Lower lobe of right lung (tissue), 2 donors: ENCODE measurements at places on chromosomes 13 and 19.

GRCh38 chr13:44471686-44472085, 98.1 kb downstream of the SERP2 start:
- no peak for DNase-seq

DNA sequence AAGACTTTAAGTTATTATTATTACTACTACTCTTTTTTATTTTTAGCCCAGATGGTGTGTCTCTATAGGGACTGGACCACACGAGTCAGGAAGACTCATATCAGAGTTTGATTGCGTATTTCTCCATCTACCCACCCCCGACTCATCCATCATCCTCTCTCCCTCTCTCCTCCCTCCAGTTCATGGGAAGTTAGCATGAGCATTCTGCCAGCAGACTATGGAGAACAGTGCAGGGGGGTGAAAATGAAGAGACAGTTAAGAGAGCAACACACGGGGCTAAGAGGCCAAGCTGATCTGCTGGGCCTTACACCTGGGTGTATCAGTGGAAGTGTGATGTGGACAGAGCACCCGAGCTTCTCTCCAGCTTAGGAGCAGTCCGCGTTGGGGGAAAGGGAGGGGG, 95.0 kb downstream of the UQCRFS1 start:
- no peak for DNase-seq

DNA sequence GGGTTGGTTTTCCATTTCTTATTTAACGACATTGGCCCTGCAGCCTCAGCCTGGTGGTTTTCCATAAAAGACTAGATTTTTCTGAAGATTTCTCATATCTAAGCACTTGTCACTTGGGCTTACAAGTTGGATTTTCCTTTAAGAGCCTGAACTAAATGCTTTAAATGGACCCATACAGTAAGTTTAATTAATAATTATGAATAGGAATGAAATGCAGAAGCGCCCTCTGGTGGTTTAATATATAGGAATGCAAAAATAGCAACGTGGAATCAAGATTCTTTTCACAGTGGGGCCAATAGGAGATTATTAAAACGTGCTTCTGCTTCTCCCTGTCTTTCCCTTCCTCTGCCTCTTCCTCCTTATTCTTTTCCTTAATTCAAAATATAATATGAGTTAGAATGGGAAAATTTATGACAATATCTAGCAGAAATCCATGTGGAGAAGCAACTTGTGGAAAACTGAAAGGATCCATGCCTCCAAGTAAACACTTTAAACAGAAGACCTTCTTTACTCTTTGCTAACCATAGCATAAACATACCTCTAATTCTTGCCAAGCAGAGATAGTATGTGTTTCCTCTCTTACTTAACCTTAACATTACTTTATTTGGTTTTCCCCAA, 324.0 kb downstream of the GPC5 start:
- DNase-seq: no peak

GRCh38 chr13:74102691-74103090, 31.5 kb downstream of the KLF12 start:
- no peak for DNase-seq

DNA sequence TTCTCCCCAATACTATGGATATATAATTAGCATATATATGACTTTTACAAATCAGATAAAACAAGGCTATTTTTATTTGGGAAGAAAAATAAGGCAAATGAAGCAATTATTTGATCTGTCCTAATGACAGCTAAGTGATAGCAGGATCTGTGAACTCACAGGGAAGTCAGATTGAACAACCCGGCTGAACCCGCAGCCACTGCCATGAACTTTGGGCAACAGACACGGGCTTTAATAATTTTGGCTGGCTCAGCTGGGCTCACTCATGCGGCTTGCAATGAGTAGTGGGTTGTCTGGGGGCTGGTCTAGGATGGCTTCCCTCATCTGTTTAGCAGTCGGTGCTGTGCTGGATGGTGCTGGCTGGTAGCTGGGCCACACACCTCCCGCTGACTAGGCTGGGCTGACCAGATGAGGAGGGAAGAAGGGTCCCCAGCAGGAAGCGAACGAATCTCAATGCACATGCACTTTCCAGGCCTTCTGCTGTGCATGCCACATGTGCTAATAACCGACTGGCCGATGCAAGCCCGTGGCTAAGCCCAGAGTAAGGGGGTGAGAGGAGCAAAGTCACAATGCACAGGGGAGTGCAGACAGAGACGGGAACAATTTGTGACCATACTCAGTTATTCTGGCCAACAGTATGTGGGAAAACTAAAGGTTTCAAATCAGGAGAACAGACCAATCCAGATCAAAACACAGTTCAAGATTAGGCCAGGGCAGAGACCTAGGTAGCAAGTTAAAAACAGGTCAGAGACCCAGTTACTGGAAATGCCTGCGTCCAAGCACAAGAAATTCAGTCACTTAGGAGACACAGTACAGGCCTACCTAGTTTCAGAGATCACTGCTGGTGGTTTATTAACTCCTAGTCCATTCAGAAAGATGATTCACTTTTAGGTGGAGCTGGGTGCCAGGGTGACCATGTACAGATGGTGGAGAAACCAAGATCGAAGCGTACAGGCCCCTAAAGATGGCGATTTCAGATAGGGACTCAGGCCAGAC, 22.3 kb downstream of the CRYL1 start:
- DNase-seq: no peak

GRCh38 chr13:74073274-74073673, 60.9 kb downstream of the KLF12 start:
- DNase-seq: no peak

GRCh38 chr19:16946951-16947940, 58.4 kb downstream of the F2RL3 start:
- no peak for DNase-seq

DNA sequence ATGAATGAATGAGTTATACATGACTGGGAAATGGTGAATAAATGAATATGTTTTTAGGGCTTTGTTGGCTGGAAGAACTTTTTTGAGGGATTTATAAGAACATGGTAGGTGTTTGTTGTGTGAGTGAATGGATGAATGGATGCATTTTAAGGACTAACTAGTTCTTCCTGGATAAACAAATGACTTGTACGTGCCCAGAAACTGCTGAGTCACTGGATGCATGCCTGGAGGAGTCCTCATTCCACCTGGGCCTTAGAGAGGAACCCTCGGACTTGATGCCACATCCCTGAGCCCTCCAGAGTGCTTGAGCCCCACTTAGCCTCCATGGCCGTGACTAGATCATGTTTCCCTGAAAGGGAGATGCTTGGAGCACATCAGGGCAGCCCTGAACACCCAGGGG, 153.4 kb downstream of the DPF1 start:
- no peak for DNase-seq

- no peak for DNase-seq
These were observed 108.7 kb downstream of the TEX29 start for GRCh38 chr13:111429064-111429558.

- no peak for DNase-seq
These were observed 72.4 kb downstream of the STK24 start for GRCh38 chr13:98504371-98504963.

DNA sequence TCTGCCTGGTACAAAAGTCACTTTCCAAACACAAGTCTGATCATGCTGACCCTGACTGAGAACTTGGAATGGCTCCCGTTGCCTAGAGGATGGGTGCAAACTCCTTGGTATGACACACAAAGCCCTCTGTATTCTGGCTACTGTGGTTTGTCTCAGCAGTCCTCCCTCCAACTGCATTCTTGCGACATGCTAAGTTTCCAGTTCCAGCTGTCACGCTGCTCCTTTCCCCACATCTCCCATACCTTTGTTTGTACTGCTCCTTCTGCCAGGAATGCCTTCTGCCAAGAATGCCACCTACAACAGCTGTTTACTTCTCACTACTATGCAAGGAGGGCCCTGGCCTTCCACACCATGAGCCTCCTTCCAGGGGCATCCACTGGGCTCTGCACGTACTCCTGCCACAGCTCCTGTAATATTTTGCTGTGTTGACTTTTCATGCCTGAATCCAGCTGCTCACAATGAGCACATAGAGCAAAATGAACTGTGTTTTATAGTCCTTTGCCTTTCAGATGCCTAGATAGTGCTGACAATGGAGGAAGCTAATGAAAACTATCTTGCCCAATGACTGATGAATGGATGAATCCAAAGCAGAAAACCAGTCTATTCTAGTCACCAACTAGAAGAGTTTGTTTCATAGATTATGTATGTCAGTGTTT, 543.7 kb downstream of the EFNB2 start:
- no peak for DNase-seq

DNA sequence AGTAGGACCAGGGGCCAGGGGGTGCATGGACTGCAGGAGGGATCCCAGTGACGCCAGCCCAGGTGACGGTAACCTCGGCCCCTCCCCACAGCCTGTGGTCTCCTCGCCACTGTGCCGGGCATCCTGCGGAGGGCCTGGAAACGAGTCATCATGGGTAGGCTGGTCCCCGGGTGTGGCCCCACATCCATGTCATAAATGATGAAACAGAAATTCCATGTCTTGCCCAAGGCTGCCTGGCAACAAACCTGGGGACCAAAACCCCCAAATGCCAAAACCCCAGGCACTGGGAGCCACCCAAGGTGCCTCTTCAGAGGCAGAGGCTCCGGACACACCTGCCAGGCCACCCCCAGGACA, 20.9 kb downstream of the MAP2K2 start:
- DNase-seq: no peak

GRCh38 chr13:28705461-28706083, 13.2 kb downstream of the SLC46A3 start:
- DNase-seq: no peak

GRCh38 chr19:1151917-1152587, 22.0 kb downstream of the SBNO2 start:
- DNase-seq: no peak

DNA sequence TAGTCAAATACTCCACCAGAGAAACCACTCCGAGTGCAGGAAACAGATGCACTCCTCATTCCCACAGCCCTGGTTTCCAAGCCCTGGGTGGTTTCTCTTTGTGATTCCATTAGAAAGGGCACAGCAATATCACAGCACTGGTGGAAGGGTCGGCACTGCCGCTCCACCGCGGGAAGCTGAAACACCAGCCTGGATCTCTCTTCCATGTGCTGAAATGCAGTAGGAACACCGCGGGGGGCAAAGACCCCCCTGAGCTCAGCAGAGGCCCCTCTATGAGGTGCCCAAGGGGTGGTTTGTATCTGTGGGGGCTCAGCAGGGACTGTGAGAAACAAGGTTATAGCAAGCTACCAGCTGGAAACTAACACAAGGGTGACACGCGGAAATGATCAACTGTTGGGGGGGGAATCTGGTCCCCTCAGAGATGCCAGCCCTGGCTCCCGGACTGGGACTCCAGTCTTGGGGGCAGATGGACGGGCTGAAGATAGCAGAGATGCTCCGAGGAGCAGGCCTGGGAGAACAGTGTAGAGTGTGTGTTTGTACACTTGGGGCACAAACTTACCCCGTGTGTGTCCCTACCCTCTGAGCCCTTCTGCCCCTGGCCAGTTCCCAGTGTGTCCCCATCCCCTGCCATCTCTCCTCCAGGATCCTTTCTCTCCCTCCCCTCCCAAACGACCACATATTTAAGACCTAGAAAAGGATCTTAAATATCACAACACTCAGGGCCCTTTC, 1.8 kb downstream of the ZFR2 start:
- DNase-seq: no peak

DNA sequence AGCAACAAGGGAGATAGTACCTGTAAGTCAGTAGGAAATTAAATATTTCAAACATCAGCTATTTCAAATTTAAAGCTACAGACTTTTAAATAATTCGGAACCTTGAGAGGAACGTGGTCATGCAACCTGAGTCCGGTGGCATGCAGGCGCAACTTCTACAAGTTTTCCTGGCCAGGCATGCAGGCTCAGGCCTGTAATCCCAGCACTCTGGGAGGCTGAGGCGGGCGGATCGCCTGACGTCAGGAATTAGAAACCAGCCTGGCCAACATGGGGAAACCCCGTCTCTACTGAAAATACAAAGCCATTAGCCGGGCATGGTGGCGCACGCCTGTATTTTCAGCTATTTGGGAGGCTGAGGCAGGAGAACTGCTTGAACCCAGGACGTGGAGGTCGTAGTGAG, 2.2 kb upstream of the ZNF701 start:
- no peak for DNase-seq

DNA sequence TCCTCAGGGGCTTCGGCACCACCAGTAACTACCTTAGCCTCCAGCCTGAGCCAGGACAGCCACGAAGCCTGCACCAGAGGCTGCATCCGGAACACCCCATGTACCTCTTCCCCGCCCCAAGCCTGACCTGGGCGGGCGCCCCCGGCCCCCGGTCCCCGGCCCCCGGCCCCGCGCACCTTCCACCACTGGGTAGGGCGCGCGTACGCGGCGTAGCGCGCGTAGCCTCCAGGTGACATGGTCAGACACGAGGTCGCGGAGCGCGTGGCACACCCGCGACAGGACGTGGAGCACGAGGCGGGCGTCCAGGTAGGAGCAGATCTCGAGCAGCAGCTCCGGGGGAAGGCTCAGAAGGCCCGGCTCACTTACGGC, 450 bp downstream of the FBXW9 start:
- no peak for DNase-seq

GRCh38 chr13:38073931-38074330, 204.4 kb upstream of the TRPC4 start:
- DNase-seq: no peak

- no peak for DNase-seq
These were observed 16.3 kb downstream of the METTL21C start for GRCh38 chr13:102678339-102679107.

DNA sequence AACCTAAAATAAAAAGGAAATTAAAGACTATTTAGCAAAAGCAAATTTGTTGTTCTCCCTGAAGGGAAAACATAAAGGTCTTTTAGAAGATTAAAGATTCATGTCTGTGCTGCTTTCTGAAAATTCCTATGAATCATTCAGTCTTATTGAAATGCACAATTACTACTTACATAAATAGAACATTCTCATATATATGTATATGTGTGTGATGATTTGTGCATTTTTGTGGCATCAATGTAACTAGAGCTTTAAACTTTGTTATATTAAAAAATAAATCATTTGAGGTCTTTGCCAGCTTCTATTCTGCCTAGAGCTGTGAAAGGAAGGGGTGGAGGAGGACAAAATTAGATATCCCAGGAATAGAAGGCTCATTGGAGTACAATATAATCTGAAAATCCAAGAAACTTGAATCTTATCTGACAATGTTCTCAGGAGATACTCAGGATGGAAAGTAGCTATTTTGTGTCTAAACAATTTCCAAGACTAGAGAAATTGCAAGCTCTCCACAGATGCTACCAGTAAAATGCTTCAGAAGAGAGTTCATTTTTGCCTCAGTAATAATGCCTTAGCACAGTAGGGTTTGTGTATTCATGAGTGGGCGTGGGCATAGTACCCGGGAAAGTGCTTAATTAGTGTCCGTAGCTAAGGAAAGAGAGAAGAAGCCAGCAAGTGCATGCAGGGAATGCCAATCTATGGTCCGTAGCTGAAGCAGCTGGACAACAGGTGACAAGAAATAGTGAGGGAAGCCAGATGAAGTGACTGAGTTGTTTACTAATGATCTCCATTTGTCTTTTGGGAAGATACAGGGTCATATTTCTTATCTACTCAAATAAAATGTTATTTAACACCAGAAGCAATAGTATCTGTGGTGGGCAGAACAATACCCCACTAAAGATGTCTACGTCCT, 395.5 kb upstream of the NBEA start:
- DNase-seq: no peak

- no peak for DNase-seq
These were observed 102.0 kb downstream of the ZNF429 start for GRCh38 chr19:21607449-21607848.
